ENCODE measurements at places on chromosomes 5 and 9.

- no peak for DNase-seq
These were observed 839.9 kb downstream of the MAT2B start for GRCh38 chr5:164345173-164345849.

- DNase-seq, result no peak
These were observed 246.5 kb upstream of the ATP10B start for GRCh38 chr5:161098516-161098915.

- DNase-seq, result no peak
These were observed 80.3 kb upstream of the EQTN start for GRCh38 chr9:27377147-27377807.

GRCh38 chr9:124213396-124213795 lies 44.4 kb upstream of the NEK6 start:
- DNase-seq, result no peak

DNA sequence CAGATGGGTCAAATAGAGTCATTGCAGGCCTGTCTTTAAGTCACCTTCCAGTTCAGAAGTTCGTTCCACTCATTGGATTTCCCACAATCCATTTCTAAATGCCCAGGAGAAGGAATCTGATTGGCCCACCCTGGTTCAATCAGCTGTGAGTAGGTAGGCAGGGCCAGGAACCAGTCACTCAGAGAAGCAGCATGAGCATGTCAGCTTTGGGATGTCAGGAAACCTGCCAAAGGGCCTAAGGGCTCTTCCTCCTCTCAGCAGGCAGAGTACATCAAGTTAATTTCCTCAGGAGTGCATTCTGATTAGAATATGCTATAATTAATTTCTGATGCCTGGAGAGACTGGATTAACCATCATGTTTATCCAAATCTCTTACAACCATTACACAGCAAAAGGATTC lies 412.9 kb upstream of the CCNH start:
- no peak for DNase-seq

DNA sequence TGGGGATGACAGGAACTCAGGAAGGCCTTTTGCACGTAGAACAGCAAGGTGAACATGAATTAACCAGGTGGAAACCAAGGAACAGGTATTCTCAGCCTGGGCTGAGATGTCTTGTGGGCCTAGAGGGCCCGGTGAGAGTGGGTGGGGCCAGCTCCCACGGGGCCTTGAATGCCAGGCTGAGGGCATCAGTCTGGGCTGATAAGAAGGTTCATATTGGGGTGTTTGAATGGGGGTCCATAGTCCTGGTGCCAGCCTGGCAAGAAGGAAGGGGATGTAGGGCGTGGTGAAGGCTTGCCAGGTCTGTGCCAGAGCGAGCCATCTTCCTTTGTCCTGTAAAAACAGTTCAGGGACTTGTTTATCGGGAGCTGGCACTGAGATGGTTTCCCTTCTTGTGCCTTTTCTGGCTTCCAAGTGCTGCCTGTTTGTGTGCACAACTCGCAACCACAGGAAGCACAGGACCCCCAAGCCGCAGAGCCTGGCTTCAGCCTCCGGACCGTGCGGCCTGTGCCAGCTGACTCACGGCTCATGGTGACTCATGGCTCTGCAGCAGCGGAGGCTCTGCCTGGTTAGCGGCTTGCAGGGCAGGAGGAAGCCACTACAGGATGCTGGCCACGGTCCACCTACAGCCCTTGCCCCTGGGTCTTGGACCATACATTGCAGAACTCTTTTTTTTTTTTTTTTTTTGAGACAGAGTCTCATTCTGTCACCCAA lies 2.4 kb downstream of the CARD19 start:
- no peak for DNase-seq

GRCh38 chr5:115626445-115626823 lies 598 bp upstream of the TMED7 start:
- DNase-seq, result no peak

All from HEK293T (cell line).